AG09309 (cell line): ENCODE measurements at places on chromosomes 6 and 20.

- DNase-seq = no peak
Observed at GRCh38 chr20:63256954-63257353, 2.7 kb upstream of the NKAIN4 start.

DNA sequence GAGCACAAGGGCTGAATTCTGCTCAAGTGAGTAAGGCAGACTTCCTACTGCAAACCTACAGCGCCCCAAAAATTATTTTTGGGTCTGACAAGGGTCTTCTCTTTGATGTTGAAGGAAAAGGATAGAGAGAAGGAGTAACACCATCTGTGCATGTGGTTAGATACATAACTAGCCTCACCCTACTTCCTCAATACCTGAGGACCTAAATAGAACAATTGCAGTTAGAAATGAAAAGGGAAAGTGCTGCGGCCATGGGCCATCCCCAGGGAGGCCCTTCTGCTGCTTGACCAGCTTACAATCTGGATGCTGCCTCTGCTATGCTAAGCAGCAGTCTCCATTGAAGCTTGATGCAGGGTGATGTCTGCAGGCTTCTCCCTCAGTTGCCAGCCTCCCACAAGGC, 63.2 kb upstream of the ARMH2 start:
- DNase-seq = no peak

GRCh38 chr20:37986873-37987601, 46.2 kb downstream of the TTI1 start:
- DNase-seq = no peak

- DNase-seq = no peak
Observed at GRCh38 chr6:14415452-14415851, 297.9 kb downstream of the CD83 start.

DNA sequence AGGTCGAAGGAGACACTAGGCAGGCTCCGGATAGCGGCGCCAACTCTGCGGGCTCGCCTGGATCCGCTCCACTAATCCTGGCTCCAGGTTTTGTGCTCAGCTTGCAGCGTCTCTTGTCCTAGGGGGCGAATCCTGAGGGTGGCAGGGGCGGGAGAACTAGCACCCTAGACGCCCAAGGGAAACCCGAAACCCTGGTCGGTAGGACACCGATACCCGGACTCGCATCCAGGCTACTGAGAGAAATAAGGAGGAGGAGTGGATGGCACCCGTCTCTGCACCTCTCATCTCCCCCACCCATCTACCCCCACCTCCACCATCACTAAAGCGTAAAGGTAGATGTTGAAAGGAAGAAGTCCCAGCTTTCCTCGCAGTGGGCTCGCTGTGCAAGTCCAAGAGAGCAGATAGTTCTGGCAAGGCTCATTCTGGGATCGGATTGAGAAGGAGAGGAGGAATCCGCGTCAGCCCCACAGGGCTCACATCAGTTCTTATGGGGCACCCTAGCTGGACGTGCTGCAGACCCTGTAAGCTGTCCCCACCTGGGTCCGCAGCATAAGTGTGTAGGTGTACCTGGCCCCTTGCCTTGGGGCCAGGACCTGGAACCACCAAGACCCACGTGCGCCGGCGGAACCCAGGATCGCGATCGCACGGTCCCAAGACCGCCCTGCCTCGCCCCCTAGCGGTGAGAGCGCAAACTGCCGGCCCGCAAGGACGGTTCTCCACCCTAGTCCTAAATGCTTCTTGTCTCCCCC, 6.9 kb downstream of the SLC32A1 start:
- no peak for DNase-seq

GRCh38 chr6:168326294-168327261, 7.0 kb upstream of the DACT2 start:
- no peak for DNase-seq

GRCh38 chr6:104750449-104750848, 109.3 kb downstream of the HACE1 start:
- DNase-seq = no peak

- DNase-seq = no peak
Observed at GRCh38 chr6:32181915-32182529, 2.0 kb downstream of the AGER start.

DNA sequence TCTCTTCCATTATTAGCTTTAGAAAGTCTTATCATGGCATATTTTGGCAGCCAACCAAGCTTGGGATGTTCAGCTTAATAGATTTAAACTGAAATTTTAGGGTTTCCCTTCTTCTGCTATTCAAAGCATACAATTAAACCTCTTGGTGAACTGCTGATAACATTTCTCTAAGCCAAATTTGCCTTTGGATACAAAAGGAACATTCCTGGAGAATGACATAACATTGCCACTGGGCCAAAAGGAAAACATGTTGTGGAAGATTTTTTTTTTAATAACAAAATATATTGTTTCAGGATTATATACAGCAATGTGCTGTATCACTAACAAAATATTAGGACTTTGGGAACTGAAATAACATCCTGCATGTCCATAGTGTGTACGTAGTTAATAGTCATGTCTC, 215.1 kb upstream of the TBX18 start:
- DNase-seq = no peak

- no peak for DNase-seq
Observed at GRCh38 chr6:33783781-33784520, 5.0 kb downstream of the LEMD2 start.

DNA sequence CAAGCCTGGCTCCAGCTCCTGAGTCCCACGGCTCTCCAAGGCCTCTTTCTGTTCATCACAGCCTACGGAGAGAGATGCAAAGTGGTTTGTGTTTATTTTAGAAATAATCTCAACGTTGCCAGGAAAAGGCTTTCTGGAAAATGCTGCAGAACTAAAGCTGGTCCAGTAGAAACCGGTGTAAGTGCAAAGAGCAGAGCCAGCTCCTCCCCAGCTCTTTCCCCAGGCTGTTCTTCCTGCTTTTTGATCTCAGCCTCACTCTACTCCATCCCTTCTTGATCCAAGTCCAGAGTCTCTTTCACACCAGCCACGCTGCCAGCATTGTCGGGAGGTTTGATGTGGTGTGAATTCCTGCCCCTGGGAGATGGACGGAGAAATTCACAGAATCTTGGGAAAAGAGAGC, 69.8 kb downstream of the TMEM170B start:
- DNase-seq = no peak

GRCh38 chr6:74638412-74638811, 567.4 kb downstream of the COL12A1 start:
- DNase-seq = no peak

DNA sequence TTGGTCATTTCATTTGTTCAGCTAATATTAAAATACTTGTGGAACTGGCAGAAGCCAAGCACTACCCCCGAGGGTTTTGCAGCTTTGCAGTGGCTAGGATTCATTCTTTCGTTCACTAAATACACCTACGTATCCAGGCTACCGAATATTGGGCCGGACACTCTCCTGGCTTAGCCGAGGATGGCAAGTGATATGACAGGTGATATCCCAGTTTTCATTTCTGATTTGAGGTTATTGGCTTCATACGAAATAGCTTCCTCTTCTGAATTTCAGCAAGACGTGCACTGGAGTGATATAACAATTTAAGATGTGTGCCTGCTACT, 536 bp upstream of the MTFR2 start:
- no peak for DNase-seq

GRCh38 chr6:109117346-109118035, 22.2 kb downstream of the CEP57L1 start:
- no peak for DNase-seq

DNA sequence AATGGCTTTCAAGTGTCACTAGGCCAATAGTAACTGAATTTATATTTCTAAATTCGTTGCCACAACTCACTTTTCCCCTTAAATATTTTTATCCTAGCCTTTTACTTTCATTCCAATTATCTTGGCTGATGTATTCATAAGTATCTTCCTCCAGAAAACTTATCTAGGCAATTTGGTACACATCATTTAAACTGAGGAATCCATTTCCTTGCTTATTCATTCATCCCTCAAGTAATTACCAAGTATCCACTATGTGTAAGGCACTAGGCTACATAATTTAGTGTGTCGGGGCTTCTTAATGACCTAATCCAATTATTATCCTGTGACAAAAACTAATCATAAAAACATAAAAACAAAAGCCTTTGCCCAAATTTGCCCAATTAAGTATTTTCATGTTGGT, 258.3 kb upstream of the TCF21 start:
- DNase-seq = no peak

GRCh38 chr6:151436802-151437201, 15.1 kb downstream of the RMND1 start:
- DNase-seq = no peak

GRCh38 chr6:139531148-139532115, 157.0 kb upstream of the CITED2 start:
- DNase-seq = no peak

- DNase-seq = no peak
Observed at GRCh38 chr6:64050590-64050989, 415.0 kb downstream of the PHF3 start.

DNA sequence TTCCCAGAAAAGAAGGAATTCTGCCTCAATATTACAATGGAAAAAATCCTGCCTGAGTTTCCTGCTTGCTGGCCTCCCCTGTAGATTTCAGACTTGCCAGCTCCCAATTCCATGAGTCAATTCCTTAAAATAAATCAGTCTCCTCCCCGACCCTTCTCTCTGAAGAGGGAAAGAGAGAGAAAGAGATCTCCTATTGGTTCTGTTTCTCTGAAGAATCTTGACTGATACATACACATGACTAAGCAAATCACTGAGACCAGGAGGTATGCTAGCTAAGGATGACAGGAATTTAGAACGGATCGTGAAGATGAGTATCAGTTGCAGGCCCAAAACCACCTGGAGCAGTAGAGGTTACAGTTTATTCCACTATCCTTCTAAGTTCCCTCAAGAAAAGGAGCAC, 11.3 kb upstream of the RBM24 start:
- peak; percentile 55 for DNase-seq

DNA sequence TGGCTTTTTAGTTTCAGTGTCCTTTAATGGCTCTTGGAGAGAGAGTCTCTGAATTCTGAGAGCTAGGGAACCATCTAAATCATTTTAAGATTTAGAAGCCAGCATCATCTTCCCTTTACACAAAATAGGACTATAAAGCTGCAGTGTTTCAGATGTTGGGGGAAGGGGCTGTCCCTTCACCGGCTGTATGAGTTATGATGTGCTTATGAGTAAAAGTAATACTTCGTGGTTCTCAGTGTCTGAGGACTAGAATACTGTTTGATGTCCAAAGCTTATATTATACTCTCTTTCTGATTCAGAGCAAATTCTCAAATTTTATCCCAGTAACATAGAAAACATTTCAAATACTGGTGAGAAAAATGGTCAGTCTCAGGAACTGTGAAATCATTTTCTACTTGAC, 63.5 kb upstream of the FAM8A1 start:
- DNase-seq = no peak

- DNase-seq = no peak
Observed at GRCh38 chr6:148422085-148422484, 79.4 kb downstream of the SASH1 start.

DNA sequence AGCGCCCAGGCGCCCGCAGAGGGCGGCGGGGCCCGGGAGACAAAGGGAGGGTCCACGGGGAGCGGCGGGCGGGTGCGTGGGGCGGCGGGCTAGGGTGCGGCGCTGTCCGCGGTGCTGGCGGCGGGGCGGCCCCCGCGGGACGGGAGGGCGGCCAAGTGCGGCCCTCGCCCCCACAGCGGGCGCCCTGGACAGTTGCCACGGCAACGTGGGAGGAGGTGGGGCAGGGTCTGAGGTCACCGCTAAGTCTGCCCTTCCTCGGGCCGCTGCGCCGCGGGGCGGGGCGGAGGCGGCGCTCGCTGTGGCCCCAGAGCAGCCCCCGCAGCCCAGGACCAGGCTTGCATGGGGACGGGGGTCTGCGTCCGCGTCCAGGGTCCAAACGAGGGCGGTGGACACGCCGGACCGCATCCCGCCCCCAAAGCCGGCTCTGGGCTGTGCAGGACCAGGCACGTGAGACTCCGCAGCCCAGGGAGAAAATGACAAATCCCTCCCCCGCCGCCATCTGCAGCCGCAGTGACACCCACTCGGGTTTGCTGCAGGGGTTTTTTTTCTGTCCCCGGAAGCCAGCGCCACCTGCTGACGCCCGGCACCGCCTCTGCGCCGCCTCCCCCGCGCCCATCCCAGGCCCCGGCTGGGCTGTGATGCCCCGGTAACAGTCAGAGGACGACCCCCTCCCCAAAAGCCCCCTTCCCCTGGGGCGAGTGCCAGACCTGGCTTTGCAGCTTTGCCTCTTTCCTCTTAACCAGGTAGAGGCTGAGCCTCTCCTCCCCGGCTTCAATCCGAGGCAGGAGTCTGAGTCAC, 36.8 kb downstream of the YTHDF1 start:
- DNase-seq = no peak

DNA sequence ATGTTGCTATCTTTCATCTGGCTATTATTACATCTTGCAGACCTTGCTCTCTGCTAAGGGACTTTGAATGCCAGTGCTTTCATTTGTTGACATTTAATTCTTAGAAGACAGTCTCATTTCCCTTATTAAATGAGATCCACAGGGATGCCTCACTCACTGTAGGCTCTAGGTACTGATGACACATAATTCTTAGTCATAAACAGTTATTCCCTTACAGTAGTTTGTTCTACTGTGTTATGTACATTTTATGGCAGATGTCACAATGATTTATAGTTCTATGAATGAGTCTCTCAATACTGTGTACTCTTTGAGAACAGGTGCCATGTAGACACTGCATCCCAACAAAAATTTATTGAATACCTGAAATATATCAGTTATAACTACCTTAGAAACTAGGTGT, 70.3 kb downstream of the FAM83B start:
- DNase-seq = peak; percentile 37

DNA sequence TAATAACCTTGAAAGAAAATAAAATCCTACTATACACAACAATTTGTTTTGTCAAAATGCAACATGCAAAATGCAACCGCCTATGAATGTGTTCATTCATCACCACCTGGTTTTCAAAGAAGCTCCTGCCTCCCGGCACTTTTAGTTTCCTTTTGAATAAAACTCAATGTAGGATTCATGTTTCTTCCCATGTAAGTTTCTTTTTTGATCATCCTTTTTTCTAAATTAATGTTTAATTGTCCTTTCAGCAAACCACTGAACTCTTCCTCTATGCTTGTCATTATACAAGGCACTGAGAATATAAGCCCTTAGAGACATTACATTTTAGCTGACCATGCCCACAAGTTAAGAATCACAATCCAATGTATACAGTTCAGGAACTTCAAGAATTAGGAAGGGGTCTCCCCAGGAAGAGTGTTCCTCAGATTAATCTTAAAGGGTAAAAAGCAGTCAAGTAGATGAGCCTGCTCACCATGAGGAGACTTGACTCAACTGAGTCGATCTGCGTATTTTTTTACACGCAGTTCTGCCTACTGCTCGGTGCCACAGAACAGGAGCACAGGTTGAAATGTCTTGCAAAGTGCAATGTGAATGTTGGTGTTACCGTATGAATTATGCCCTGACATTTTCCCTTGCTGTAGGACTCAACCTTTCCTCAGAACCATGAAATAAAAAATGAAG, 7.2 kb upstream of the THEMIS start:
- no peak for DNase-seq

DNA sequence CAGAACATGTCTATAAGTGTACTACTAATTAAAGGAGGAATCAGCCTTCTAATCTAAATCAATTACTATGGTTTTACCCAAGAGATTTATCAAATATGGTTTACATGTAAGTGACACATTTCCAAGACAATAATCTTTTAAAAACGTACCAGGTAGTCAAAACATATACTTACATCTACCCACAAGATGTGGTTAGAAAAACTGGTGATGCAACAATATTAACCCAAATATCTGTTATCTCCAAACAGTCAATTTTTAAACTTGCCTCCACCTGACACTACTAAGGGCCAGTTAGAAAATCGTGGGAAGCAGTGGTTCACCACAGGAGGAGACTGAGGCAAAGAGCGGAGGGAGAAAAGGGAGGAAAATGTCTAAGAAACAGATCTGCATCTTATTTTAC, 28.0 kb downstream of the NOL7 start:
- DNase-seq = no peak

- no peak for DNase-seq
Observed at GRCh38 chr6:111995404-111995803, 58.5 kb upstream of the CCN6 start.
